ENCODE measurements at places on chromosomes 6 and 20.

DNA sequence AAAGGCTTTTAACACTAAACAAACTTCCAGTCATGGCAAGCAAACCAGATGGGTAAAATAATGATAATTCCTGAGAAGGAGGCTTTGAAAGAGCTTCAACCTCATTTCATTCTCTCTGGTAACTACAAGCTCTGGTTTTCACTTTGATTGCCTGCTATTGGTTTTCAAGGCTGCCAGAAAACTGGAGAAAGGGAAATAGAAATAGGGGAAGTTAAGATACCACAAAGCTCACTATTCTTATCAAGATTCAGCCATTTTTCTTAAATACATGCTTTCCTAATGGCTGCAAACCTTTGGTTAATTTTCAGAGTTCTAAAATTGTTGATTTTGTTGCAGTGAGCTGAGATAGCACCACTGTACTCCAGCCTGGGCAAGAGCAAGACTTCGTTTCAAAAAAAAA lies 42.5 kb upstream of the NELFCD start:
- DNase-seq, result no peak

- no peak for DNase-seq
Measured at GRCh38 chr6:166465671-166466087, 82.9 kb upstream of the MPC1 start.

GRCh38 chr6:25748049-25748448 lies 6.5 kb upstream of the SLC17A4 start:
- no peak for DNase-seq

- DNase-seq, result no peak
Measured at GRCh38 chr6:191487-192312, 100.6 kb upstream of the DUSP22 start.

GRCh38 chr6:138499303-138500018 lies at the start of gene NHSL1:
Gene NHSL1, minus strand, starts transcription at chr6:138499494. Its CDS starts 204 bp downstream, at chr6:138499290.
- peak; percentile 20 for DNase-seq

Data from stimulated activated naive B cell treated with anti-CD40 and anti-IgM and Interleukin-4, amounts not matched to agents 10 μg/mL and 1 μg/mL and 100 μg/mL, for 72 hours (primary cell).